A549 (cell line): ENCODE measurements at places on chromosomes 1 and 21.

DNA sequence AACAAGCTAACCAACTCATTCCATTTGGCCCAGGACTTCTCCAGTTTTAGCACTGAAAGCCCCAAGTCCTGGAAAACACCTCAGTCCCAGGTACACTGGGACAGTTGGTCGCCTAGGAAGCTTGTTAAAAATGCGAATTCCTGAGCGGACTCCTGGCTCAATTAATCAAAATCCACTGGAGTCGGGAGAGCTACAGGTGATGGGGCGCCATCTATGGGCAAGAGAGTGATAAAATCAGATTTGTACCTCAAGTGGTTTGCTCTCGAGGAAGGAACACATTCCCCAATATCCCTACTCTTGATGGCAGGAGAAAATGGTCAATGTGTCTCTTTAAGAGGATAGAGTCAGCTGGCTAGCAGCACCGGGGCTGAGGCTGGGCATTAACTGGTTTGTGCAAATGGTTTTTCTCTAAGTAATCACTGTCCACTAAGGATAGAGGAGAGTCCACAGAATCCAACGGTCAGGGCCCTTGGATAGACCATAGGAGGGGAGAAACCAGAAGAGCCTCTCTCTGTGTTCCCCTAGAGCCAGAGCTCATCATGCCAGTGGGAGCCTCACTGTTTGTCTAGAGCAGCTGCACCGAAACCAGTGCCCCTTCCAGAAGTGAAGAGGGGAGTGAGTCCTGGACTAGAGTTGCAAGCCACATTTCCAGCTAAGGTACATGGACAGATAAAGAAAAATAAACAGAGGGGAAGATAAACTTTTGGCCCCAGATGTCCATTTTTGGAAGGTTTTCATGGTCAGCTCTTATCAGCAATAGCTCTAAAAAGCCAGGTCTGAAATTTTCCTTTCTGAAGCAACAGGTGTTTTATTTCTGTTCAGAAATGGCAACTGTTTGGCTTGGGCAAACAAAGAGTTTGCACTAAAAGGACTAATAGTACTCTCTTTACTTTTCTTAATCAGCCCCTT, 148.5 kb downstream of the TENT5C start:
- DNase-seq: peak; percentile 58

DNA sequence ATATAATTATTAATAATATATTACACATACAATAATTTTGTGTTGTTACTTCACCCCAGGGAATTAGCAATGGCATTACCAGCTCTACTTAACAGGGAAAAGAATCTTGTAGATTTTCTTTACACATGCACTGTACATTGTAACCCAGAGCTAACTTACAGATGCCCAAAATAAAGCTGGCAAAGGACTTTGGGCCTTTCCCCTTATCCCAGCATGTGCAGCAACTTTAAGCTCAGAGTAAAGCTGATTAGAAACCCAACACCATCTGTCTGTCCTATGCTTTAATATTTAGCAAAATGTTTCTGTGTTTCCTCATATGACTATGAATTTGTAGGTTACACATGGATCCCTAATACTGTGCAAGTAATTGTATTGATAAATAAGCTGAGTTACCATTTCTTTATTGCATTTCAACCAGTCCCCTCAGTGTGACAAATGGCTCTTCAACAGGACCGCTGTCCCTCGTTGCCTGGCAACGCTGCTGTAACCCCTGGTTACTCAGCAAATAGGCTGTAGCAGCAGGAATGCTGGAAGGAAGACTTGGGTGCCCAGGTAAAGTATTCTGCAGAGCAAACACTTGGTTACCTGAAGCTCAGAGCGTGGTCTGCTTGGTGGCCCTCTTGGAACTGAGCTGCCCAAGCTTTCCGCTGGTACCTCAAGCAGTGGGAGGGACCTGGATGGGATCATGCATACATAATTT, at the start of gene USH2A:
TSS of gene USH2A (minus strand) at position 628 of the 700 bp plus-strand sequence. CDS start 1,112 bp downstream, outside the sequence.
- no peak for DNase-seq

DNA sequence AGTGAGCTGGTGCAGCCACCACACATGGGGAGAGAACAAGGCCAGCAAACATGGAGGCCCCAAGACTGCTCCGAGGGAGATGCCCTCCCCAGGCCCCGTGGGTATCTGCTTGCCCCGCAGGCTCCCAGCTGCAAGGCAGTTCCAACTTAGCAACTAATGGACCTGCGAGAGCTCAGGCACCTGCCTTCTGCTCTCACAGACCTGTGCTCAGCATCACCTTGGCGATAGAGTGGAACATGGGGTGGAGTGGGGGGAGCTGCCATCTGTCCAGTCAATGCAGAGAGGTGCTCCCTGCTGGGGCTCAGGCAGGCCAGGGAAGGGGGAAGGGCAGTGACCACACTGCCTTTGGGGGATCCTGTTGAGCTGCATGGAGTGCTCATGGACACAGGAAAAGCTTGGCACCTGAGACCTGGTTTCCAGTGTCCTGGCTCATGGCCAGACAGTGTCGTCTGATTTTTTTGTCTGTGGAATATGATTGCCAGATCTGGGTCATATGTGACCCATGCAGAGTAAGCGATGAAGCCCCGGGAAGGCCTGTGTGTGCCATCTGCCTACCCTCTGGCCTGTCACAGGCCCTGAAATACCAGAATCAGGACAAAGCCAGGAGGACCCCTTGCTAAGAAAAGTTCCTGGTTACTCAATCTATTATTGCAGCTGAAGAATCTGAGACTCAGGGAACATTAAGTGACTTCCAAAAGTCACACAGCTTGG, 39.9 kb upstream of the TENT5C start:
- no peak for DNase-seq

DNA sequence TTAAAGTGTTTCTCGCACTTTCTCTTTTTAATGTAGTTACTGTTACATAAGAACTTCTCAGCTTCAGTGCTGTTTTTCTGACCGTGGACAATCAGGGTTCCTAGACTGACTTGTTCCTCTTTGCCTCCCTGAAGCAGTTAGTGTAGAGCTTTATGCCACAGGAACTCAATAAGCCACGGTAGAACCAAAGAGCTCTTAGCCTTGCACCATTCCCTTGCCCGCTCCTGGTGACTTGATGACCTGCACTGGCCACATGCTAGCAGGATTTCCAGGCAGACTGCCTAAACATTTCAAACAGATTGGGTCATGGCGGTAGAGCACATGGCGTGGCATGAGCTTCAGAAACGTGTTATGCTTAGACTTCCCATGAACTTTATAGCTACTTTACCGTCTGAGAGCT, 18.8 kb upstream of the FASLG start:
- DNase-seq: no peak

DNA sequence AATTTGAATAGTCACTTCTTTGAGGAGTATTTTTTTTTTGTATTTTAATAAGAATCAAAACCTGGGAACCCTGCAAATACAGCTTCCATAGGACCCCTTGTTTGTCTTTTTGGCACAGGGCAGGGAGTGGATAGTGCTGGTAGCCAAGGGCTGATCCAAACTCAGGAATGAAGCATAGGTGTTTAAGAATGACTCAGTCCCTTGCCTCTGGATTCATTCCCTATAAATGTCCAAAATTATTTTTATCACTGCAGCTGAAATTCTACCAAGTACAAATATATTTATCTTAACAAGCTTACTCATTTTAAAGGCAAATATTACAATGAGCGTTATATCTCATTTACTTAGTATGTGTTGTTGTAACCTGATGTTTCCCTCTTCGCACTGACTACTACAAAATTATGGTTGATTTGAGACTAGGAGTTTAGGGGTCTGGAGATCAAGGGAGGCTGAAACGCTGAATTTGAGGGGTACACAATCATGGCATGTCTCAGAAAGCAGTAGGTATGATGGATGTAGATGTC, 278.6 kb upstream of the LYPLAL1 start:
- DNase-seq: no peak

GRCh38 chr1:60809204-60809980, 273.0 kb upstream of the NFIA start:
- DNase-seq: no peak

DNA sequence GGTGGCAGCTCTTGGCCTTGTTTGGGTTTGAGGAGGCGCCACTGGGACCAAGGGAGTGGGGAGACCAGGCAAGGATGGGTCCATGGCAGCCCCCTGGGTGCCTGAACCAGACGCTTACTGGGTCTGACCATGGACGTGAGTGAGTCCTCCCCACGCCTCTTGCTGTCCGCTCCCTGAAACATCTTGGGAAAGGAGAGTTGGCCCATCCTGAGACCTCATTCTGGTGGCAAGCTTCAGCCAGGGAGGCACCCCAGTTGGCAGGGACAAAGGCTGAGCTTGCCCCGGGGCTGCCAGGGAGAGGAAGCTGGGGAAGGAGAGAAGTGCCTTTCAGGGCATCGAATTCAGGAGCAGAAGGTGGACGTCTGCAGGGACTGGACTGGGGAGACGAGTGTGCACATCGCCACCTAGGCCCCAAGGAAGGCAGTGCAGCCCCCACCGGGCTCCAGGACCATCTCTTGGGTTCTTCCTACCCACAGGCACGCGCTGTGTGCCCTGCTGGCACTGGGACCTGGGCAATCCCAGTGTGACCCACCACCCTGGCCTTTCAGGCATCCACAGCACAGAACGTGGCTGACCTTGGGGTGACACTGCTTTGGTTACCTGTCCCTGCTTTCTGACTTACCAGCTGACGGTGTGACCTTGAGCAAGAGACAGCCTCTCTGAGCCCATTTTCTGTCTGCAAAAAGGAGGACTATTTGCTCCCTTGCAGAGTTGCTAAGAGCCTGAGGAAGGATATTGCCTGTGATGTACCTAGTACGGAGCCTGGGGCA, 132.9 kb upstream of the WNT4 start:
- DNase-seq: peak; percentile 67

- DNase-seq: no peak
Measured at GRCh38 chr1:7808253-7808844, 24.3 kb downstream of the PER3 start.

DNA sequence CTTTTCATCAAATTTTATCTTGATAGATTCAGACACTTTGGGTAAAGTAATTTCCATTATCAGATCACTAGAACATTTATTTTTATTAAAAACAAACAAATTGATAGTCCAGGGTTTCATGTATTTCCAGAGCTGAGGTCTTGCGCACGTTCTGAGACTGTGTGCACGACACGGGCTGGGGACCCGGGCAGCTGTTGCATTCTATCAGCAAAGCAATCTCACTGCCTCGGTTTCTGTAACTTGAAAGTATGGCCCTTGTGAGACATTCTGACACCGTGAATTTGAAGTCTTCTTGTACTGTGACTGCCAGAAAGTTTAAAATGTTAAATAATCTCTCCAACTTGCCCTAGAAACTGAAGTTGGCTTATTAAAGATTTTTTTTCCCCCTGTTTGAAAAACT, 746.9 kb upstream of the ADGRL2 start:
- no peak for DNase-seq

DNA sequence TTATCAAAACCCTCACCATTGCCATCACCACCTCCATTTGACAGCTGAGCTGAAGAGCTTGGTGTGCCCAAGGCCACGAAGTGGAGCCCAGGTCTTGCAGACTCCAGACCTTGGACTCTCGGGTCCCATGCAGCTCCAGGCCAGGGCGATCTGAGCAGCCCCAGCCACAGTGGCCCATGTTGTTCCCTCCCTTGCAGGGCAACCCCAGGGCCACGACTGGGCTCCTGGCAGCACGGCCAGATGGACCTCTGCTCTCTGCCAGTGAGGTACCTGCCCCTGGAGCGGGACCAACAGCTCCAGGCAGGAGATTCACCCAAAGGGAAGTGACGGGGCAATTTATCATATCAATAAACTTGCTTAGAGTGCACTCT, 182.7 kb upstream of the VAMP3 start:
- DNase-seq: no peak
